Posterior vena cava (tissue), 2 donors: ENCODE measurements at places on chromosomes 13 and 19. TPM values are rescaled to one million over a fixed set of nuclear protein-coding genes. Genes with fewer than 3 reads are reported as not detected.
A peak's percentile ranks its signal among the peaks of the same experiment; 100 is the strongest.

DNA sequence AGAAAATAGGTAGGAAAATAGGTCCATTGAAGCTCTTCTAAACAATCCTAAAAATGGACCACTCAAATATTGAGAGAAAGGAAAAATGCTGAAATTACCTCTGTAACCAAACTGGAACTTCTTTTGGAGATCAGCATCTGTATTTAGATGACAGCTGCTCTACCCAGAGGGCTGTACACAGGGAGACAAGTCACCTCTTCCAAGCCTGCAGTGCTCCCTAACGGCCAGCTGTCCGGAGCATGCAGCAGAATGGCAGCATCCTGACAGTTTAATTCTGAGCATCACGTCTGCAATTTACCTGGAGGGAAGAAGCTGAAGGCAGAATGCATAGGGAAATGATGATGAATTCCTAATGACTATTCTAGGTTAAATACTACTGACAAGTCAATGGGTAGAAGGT is 62.8 kb upstream of the DIAPH3 start:
- no peak for DNase-seq

The PTBP1 gene
- 151 TPM for total RNA-seq

GRCh38 chr13:52010890-52011631 is at the start of gene ATP7B:
Gene ATP7B (minus strand): TSS chr13:52011450. CDS start chr13:52011337, 113 bp downstream.
- no peak for DNase-seq

GRCh38 chr13:73450583-73450982 is 391.8 kb downstream of the KLF5 start:
- no peak for DNase-seq

DNA sequence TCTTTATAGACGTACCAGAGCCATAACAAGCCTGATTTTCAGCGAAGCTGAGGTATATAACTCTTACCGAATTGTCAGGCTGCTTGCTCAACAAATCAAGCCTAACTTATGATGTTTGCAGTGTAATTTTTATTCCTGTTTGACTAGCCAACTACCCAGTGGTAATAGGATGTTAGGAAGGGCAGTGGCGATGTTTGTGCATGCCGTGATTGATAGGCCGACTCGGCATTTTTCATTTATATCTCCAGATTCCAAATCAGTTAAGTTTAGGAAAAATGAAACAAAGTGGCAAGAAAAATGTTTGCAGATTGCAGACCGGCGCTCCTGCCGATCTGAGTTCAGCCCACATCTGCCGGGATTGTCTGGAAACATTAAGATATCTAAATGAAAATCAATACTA is 401.6 kb upstream of the ZNF507 start:
- DNase-seq, result no peak

DNA sequence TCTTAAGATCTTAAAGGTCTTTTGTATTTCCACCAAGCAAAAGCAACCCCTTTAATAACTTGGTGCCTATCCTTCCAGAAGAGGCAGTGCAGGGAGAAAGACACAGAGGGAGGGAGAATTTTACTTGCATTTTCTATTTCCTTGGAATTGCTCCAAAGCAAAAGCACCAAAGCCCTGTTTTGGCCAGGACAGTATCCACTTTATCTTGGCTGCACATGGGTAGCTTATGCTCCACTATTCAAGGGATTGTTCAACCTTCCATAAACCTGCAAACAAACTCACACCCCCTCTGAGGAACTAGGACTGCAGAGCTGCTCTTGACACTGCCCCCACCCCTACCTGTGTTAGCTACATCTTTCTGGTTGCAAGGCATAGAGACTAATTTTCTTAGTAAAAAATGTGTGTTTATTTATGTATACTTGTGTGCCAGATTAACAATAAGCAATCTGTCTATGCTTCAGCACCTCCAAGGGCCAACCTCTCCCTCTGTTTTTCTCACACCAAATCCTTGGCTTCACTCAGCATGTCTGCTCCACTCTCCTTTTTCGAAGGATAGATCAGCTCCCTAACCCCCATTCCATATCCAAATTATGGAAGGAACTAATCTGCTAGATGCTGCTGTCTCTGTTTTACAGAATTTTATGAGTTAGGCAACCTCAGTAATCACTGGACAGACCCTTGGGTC is 68.1 kb upstream of the KLF12 start:
- no peak for DNase-seq

The CEBPA gene
- total RNA-seq, result 6.3 TPM

DNA sequence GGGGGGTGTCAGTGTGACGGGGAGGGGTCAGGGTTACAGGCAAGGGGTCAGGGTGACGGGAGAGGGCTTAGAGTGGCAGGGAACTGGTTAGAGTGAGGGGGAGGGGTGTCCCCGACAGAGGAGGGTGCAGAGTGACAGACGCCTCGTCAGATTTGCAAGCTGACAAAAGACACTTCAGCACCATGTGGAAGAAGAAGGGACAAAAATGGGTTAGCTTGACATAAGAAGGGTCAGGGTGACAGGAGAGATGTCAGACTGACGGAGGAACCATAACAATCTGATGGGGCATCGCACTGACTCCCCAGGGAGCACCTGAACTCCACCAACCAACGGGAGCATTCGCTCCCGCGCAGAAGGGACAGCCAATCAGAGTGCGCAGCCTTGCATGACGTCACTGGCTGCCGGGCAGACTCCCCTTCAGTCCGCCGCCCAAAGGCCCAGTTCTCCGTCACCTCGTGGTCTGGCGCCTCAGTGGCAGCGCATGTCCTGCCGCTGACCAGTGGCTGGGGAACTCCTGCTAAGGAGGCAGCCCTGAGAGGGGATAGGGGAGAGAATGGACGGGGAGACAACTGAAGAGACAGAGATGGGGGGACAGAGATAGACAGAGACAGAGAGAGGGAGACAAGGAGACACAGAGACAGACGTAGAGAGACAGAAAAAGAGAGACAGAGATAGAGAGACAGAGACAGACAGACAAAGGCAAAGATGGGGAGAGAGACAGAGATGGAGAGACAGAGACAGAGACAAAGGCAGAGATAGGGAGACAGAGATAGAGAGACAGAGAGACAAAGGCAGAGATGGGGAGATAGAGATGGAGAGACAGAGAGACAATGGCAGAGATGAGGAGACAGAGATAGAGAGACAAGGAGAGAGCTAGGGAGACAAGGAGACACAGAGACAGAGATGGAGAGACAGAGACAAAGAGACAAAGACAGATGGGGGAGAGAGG is 30.2 kb downstream of the C19orf81 start:
- DNase-seq, result peak; percentile 94

The TSHZ3 gene
- 32.1 TPM for total RNA-seq

DNA sequence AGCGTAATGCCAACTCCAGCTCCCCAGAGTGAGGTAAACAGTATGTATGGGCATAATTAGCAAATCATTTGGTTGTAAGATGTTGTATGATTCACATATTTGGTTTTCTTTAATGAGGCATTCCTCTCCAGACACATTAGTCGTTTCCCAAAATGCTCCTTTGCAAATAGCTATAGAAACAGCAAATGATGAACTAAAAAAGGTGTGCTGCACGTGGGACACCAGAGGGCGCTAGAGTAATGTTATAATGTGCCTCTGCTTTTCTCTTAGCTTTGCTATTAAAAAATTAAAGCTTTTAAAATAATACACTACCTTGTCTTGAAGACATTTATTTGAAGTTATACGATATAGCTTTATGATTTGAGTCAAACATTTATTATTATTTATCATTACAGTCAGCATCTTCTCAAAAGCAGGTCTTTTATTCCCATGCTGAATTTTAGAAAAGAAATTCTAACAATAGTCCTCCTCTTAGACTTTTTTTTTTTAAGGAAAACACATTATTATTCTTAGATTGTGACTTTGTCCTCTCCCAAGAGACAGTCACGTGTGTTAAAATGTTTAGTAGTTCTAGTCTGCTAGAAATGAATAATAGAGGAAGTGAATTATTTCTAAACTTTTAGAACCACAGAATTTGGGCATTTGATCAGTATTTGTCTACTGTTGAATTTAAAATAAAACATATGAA is 121.6 kb upstream of the FRY start:
- no peak for DNase-seq

The IZUMO2 gene
- total RNA-seq, result not detected

DNA sequence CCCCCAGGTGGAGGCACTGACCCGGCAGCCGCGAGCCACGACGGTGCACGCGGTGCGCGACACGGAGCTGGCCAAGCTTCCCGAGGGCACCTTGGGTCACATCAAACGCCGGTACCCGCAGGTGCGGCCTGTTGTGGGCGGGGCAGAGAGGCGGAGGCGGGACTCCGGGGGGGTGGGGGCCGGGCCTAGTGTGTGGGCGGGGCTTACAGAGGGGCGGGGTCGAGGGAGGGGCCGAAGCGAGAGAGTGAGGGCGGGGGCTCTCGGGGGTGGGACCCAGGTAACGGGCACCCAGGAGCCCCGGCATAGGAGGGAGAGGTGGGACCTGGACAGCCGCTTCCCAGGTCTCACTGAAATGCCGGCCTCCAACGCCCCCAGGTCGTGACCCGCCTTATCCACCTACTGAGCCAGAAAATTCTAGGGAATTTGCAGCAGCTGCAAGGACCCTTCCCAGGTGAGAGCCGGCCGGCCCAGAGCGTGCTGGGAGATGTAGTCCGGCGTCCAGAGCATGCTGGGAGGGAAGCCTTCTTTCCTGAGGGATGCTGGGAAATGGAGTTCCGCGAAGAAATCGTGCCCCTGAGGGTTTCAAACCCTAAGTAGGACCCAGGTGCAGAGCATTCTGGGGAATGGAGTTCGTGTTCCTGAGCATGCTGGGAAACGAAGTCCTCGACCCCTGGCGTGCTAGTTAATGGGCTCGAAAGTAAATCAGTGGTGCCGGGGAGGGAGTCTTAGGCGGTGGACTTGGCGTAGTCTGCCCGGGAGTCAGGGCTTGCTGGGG is 15.7 kb downstream of the PNPLA6 start:
- DNase-seq, result no peak

The SHD gene
- not detected for total RNA-seq

The FFAR2 gene
- 0.95 TPM for total RNA-seq

The RNASEH2B gene
- 48.5 TPM for total RNA-seq

The IL27RA gene
- total RNA-seq, result 3.6 TPM

- DNase-seq, result no peak
These were observed 291.0 kb downstream of the DLEU7 start for GRCh38 chr13:50552424-50552966.

DNA sequence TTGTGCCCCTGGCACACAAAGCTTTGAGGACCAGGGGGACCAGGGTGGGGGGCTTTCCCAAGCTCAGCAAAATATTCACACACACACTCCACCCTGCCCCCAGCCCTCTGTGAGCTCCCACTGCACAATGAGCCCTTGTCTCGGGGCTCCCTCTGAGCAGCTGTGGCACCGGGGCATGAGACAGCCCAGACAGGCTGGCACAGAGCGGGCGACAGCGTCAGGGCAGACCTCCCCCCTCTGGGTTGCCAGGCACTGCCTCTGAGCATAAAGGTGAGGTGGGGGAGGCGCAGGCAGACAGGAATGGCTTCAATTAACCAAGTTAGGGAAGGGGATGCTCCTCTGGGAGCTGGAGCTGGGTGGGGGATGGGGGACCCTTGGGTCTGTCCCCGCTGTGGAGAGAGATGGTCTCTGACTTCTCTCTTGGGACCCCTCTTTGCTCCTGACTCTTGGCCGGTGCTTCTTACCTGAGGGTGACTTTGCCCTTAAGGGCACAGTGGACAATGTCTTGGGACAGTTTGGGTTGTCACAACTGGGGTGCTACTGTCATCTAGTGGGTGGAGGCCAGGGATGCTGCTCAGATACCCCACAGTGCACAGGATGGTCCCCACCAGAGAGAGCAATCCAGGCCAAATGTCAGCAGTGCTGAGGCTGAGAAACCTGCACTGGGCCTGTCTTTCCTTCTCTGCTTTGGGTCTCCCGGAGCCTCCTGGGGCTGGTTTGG is 30.3 kb downstream of the LYL1 start:
- DNase-seq, result no peak

The CGB3 gene
- not detected for total RNA-seq

The LAIR2 gene
- not detected for total RNA-seq

The NECTIN2 gene
- total RNA-seq, result 48.9 TPM

DNA sequence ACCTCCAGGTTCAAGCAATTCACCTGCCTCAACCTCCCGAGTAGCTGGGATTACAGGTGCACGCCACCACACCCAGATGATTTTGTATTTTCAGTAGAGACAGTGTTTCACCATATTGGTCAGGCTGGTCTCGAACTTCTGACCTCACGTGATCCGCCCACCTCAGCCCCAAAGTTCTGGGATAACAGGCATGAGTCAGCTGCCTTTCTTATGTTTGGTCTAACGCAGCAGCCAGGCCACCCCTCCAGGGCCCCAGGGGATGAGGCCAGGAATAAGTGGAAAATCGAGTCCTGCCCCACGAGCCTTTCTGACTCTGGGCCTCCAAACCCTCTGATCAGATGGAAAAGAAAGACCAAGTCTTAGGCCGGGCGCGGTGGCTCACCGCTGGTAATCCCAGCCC is 44.5 kb downstream of the CERS4 start:
- DNase-seq, result no peak

DNA sequence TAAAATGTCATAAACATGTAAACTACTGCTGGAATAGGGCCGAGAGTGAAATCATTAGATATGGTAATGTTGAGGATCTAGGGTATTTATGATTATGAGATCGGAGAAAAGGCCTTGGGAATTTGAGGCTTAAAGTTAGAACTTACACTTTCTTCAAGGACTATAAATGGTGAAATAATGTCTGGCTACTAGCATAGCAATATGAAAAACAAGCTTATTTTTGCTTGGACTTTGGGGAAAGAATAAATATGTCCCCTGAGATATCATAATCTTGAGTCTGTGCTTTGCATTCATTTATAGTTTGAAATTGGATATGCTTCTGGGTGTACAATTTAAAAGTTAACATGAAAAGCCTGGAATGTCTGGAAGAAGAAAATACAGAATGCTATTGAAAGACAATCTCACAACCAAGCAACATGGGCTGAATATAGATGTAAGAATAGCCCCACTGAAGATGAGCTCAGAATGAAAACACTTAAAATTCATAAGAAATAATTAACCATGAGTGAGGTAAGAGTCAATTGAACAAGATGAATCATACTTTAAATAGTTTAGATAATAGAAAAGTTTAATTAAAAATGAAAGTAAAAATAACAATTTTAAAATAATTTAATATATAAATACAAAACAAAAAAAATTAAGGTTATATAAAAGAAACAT is 1555.4 kb upstream of the MIR17HG start:
- DNase-seq, result no peak

The MEIOSIN gene
- total RNA-seq, result not detected

DNA sequence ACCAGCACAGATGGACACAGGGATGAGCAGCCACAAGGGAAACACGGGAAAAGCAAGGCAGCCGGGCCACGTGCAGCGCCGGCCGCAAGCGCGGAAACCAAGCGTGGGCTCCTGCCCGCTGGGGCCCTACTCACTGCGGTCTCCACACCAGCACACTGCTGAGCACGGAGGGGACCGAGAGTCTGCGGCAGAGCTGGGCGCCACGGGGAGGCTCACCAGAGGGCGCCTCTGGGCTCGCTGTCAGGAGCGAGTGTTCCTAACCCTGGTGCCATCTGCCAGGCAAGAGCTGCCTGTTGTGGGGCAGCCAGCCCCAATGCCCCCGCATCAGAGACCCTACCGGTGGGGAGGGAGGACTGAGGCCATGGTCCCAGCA is 26.5 kb downstream of the MPND start:
- DNase-seq, result peak; percentile 88

The RNF225 gene
- total RNA-seq, result not detected

GRCh38 chr13:102035969-102036368 is 365.9 kb downstream of the FGF14 start:
- no peak for DNase-seq

The SSC5D gene
- total RNA-seq, result 40.6 TPM

GRCh38 chr13:74299721-74300120 is 165.5 kb upstream of the KLF12 start:
- no peak for DNase-seq

- no peak for DNase-seq
These were observed 60.9 kb downstream of the WDFY2 start for GRCh38 chr13:51645154-51645650.

GRCh38 chr13:42401376-42401775 is 129.4 kb downstream of the AKAP11 start:
- DNase-seq, result no peak

The RUBCNL gene
- total RNA-seq, result 5.3 TPM
